HT1080 (cell line): ENCODE measurements at places on chromosomes 1 and 21. TPM values are rescaled to one million over a fixed set of nuclear protein-coding genes. Genes with fewer than 3 reads are reported as not detected.

DNA sequence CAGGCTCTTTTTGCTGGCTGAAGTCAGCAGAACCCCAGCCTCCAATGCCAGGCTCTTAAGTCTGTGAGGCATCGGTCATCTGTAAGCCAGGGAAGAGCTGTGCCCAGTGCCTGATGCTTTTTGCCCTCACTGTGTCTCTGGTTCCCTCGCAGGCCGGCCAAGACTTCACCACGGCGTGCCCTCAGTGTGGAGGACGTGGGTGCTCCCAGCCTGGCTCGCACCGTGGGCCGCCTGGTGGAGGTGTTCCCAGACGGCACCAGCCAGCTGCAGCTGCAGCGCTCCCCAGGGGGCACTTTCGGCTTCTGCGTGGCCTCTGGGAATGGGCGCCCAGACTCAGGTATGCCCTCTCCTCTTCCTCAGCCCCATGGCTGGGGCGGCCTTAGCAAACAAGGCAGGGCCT, 32.5 kb downstream of the KIAA1614 start:
- DNase-seq: no peak

- no peak for DNase-seq
Measured at GRCh38 chr21:44858291-44858690, 15.2 kb downstream of the PTTG1IP start.

DNA sequence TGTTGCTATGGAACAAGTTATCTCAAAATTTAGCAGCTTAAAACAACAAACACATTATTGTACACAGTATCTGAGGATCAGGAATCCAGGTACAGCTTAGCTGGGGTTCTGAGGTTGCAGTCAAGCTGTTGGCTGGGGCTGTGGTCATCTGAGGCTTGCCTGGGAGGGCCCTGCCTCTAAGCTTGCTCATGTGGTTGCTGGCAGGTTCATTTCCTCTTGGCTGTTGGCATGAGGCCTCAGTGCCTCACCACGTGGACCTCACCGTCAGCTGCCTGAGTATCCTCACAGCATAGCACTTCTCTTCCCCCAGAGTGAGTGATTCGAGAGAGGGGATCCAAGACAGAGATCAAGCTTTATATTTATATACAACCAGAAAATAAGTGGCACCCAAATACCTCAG, 18.6 kb downstream of the NTPCR start:
- peak; percentile 70 for DNase-seq

SPEN gene
- total RNA-seq: 13.7 and 15.3 TPM in 2 replicates
